ENCODE measurements at places on chromosomes 3 and 15.

GRCh38 chr15:93515256-93516051, 426.4 kb upstream of the RGMA start:
- DNase-seq = no peak

- no peak for DNase-seq
Observed at GRCh38 chr15:48675436-48675835, 29.9 kb upstream of the FBN1 start.

DNA sequence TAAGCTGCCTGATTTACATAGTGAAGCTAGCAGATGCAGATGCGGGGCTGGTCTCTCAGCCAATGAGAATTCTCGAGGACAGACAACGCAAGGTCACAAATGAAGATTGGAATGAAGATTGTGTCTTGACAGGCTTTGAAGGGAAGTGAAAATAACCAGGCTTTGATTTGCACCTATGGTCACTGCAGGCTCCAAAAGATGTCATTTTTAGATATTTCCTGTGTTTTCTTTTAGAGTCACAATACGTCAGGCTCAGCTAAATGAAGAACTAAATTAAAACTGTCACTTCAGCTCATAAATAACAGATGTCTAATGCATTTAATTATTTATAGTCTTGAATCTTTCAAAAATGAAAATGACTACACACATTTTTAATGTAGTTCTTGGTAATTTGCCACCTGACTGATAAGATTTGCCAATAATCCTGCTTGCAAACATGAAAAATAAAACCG, 99.5 kb downstream of the SQOR start:
- no peak for DNase-seq

- DNase-seq = no peak
Observed at GRCh38 chr15:71362987-71363968, 248.0 kb downstream of the THSD4 start.

- DNase-seq = no peak
Observed at GRCh38 chr3:30317561-30317960, 288.8 kb upstream of the TGFBR2 start.

- DNase-seq = no peak
Observed at GRCh38 chr3:15602146-15602536, 596 bp downstream of the BTD start.

GRCh38 chr3:156751461-156752025, 74.6 kb upstream of the LEKR1 start:
- no peak for DNase-seq

GRCh38 chr3:134355416-134355815, 18.8 kb downstream of the AMOTL2 start:
- no peak for DNase-seq

DNA sequence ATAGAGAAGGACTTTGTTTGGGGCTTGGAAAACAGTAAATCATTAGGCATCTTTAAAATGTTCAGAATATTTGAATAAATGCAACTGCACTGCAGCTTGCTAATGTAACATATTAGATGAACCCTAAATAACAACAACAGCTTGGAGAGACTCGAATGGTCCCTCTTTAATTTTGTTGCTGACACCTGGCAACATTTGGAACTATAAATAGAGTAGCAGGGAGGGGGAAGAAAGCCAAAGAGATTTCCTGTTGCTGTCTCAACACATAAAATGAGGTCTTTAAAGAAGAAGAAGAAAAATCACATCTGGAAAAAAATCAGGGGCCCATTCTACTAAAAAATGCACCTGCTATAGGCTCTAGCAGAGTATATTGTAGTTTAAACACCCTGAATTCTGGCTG, 49.9 kb upstream of the DPPA4 start:
- no peak for DNase-seq

GRCh38 chr3:134092208-134092701, 62.5 kb upstream of the SLCO2A1 start:
- DNase-seq = no peak

DNA sequence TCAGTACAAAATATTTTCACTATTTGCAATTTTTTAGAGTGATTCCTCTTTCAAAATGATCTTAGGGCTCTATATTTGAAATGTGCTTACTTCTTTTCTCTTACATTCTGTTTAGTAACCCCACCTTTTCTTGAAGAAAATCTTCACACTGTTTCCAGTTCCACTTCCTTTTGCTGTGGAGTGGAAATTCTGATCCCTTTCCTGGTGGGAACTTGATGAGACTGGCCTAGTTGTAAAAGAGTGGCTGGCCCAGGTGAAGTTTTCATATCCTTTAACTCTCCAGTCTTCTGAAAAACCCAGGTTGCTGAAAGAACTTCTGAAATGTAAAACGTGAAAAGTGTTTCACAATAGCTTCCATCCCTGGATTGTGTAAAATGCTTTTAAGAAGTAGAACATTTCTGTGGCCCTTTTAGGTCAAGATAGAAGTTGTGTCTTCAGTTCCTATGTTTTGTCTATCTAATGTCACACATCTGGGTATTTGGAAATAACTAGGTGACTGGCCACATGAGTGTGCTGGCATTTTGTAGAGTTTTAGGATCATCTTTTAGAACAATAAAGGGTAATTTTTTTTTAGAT, 84.8 kb upstream of the LRIG1 start:
- DNase-seq = no peak

DNA sequence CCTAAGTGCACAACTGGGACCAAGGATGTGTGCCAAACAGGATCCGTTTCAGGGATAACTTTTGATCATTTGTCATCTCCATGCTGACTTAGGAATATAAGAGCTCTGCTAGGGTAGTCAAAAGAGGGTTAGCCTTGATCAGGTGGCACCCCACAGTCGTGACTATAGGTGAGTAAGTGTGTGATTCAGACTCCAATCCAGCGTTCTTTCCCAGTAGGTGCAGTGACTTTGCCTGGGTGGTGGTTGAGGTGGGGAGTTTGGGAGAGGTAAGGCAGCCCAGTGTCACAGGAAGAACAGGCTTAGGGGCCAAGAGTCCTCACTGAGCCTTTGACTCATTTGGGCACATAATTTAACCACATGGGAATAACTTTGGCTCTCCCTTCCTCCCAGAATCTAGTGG, 51.0 kb downstream of the CHDH start:
- DNase-seq = no peak

DNA sequence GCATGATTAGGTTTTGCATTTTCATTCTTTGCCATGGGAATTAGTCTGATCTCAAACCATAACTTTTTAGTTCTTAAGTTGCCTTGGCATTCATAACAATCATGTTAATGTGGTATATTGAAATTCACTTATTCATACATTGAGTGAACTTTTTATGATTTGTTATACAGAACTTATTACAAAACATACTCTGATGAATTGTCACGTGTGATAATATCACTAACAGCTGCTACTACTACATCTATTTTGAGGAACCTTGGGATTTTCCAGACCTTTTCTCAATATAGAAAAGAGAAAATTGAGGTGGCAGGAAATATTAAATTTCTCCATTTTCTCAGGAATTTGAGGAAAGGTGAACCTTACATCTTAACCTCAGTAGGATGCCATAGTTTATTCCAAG, 9.2 kb downstream of the LXN start:
- no peak for DNase-seq

GRCh38 chr15:68299436-68299835, 21.9 kb downstream of the FEM1B start:
- DNase-seq = no peak

- no peak for DNase-seq
Observed at GRCh38 chr15:92346063-92346462, 47.6 kb upstream of the ST8SIA2 start.
